Stimulated activated CD8-positive, alpha-beta memory T cell treated with anti-CD3 and anti-CD28 coated beads, Interleukin-12 subunit alpha, Interleukin-12 subunit beta, amount 100 ng/mL, for 1 hour (primary cell): ENCODE measurements at places on chromosomes 5 and 9.

DNA sequence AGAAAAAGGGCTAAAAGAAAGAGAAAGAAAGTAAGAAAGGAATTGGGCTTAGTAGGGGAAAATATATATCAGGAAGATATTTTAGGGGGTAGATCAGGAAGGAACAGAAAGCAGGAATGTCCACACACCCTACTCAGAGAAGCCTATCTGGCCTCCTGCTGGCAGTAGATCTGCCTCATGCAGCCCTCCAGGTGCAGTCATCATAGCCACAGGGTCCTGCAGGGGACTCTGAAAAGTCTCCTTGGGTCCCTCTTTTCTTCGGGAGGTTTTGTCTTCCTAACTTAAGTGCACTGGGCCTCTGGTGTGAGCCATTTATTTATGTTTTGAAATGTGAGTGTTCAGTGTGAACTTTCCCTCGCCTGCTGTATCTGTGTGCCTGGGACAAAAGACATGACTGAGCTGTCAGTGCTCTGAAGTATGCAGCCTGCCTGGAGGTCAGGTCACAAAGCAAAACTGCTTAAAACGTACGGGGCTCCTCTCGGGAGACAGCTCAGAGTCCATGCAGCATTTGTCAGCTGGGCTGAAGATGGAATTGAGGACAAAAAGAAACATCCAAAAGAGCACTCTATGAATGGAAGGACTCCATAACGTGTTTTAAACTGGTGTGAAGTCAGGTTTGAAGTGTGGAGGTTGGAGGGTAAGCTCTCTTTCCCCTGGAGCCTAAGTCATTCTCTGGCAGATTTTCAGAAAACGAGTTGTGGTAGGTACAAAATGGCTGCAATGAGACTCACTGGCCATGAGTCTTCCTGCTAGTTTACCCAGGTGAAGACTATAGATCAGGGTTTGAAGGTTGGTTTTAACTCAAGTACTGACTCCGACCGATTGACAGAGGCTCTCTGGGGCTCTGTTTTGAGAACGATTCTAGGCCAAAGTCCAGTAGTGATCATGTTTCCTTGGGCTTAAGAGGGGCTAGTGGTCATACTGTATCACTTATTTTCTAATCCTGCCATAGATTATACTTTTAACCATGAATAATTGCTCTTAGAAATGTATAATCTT, 151.8 kb upstream of the GDNF start:
- no peak for DNase-seq

DNA sequence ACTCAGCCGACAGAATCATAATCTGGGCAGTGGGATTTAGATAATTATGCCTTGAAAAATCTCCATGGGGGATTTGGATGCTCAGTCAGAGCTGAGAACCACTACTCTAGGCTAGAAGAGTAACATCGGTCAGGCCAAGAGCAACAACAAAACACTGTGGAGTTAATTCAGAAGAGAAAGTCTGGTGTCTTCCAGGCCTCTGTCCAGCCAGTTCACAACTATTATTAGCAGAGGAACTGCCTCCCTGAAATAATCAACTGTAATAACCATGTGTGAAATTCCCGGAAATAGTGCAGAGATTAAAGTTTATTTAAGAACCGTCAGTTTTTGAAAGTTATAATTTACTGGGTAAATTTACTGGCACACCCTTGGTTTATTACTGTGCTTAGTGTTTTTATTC, 8.2 kb upstream of the MARCHF3 start:
- no peak for DNase-seq

- no peak for DNase-seq
Measured at GRCh38 chr9:109912082-109912582, 132.1 kb downstream of the PALM2AKAP2 start.

- DNase-seq = no peak
Measured at GRCh38 chr9:104999136-104999535, 71.2 kb upstream of the ABCA1 start.

GRCh38 chr9:124290053-124290591, 32.4 kb downstream of the NEK6 start:
- no peak for DNase-seq

DNA sequence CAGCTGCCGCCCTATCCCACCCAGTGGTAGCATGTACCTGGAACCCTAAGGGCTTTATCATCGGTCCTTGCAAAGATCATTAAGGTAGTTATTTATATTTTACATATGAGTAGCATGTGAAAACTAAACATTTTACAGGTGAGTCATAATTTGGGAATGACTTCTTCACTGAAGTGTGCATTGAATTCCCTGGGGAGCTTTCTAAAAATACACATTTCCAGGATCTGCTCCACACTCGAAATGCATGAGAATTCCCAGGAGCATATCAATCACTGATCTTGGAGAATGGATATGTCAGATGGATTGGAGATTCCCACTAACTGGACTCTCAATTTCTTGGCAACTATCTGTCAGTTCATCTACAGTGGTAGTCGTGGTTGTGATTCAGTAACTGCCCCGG, 717.5 kb downstream of the IRX1 start:
- no peak for DNase-seq
